ENCODE measurements at places on chromosomes 7 and 10.

GRCh38 chr10:30422981-30423654 lies 10.9 kb upstream of the MAP3K8 start:
- no peak for DNase-seq

- peak; percentile 39 for DNase-seq
Measured at GRCh38 chr7:86926732-86927131, 132.7 kb downstream of the ELAPOR2 start.

DNA sequence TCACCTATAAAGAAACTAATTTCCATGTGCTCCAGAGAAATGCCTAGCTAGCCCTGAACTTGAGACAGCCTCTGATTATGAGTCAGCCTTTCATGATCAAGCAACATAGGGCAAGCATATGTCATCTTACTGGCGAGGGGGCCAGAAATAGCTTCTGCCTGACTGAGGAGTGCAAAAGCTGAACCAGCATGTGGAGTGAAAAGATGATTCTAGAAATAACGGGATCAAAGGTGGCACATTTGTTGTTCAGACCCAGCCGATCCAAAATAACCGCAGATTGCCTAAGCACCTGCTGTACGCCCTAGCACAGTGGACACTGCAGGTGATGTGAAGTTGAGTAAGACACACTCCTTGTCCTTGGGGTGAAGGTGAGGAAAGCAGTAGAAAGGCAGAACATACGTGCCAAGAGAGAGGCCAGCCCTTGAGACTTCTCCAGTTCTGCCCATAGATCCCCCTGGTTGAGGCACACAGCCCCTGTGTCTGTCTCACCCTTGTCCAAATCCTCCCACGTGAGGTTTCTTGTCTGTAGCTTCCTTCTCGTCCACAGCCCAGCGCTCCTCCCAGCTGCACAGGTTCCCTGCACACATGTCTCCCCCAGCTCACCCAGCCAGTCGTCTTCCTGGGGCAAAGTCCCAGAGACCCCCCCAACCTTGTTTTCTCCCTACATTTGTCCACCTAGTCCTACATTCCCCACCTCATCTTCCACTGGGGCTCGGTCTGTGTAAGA lies 2.8 kb upstream of the BCL7B start:
- no peak for DNase-seq

GRCh38 chr7:27143023-27143949 lies at the start of gene HOXA5:
TSS of gene HOXA5 (minus strand) at chr7:27143681. CDS start at chr7:27143607, 74 bp downstream.
- DNase-seq = no peak

DNA sequence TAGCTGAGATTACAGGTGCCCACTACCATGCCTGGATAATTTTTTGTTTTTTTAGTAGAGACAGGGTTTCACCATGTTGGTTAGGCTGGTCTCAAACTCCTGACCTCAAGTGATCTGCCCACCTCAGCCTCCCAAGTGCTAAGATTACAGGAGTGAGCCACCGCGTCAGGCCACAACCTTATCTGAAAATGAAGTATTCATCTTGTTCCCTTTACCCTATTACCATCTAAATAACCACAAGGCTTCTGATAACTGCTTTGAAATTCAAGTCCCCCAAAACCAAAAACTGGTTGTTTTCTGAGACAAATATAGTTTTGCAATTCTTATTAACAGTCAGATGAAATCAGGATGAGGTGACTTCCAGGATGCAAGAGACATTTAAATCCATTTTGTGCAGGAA lies 2.4 kb downstream of the TCTN3 start:
- no peak for DNase-seq

All from CD4-positive, alpha-beta T cell treated with Interleukin-15 for 4 hours (primary cell).